ENCODE measurements at places on chromosomes 11 and 22.

- no peak for DNase-seq
Measured at GRCh38 chr11:105144887-105145286, 5.3 kb upstream of the CARD18 start.

DNA sequence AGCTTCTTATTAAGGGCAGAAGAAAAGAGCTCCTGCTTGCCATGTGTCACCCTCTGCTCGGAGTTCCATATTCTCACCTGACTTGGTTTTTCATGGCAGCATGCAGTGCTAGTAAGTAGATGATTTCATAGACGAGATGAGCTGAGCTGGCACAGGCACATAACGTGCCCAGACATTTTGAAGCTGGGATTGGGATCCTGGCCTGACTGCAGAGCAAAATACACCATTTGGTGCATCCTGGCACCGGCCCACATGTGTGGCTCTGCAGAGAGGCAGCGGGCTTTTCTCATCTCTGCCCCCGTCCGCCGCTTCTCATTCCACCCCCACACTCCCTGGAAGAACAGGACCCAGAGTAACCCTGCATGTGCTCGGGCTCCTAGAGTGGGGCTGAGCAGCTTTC, 24.8 kb downstream of the FAM118A start:
- no peak for DNase-seq

- no peak for DNase-seq
Measured at GRCh38 chr11:132623511-132623910, 908.8 kb downstream of the OPCML start.

GRCh38 chr11:46899501-46900025, 18.8 kb downstream of the LRP4 start:
- no peak for DNase-seq

DNA sequence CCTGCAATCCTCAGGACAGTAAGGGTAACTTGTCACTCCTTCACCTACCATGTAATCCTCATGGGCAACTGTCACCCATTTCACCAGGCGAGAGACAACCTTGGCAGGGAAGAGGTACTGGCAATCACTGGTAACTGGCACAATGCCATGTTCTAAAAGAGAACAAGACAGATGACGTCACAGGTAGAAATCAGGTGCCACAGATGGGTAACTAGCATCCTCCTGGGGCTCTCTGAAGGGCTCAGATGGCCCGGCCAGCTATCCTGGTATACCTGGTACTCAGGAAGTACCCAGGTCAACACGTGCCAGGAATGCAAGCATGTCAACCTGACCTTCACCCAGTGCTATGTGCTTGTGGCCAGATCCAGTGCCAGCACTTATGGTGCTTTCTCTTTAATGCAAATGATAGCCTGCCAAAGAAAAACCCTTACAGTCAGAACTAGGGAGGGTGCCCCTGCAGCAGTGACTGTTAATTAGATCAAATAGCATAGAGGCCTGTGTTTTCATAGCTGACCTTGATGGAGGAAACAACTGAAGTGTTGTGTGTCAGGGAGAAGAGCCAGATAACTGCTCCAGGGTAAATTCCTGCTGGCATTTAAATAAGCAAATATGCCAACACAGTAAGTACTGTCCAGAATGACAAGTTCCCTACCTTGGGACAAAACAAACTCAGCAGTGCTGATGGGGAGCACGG, 36.2 kb downstream of the THOC5 start:
- DNase-seq = no peak

- DNase-seq = peak; percentile 18
Measured at GRCh38 chr11:44680982-44681597, 45.7 kb upstream of the TSPAN18 start.

DNA sequence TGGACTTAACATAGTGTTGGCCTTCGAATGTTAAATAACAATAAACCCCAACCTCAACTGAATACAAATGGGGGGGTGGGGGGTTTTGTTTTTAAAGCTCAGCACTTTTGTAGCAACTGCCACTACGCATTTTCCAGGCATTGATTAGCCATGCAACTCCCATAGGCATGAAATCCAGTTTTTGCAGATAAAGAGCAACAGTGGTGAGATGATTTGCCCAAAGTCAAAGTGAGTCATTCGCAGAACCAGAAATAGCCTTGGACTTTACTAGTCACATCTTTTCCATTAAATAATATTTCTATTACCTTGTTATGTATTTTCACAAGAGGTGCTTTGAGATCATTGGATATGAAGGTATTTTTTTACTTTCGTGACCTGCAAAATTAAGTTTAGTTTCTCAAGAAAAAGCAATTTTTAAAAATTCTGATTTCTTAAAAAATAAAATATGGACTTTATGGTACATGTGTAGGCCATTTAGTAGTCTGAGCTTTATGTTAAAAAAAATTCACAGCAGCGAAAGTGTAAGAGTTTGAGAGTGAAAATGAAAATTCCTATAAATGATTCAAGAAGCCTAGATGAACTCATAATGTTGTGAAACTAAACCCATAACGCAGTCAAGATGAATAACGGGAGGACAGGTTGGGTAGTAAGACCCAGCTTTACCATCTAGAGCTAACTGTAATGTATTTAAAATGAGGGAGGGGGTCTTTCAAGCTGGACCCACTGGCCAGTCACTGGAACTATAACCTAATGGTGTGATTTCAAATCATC, 1.9 kb upstream of the PHF21A start:
- DNase-seq = no peak

GRCh38 chr11:114105611-114106010, 46.1 kb downstream of the ZBTB16 start:
- no peak for DNase-seq
